ENCODE measurements at places on chromosomes 1 and 21.

DNA sequence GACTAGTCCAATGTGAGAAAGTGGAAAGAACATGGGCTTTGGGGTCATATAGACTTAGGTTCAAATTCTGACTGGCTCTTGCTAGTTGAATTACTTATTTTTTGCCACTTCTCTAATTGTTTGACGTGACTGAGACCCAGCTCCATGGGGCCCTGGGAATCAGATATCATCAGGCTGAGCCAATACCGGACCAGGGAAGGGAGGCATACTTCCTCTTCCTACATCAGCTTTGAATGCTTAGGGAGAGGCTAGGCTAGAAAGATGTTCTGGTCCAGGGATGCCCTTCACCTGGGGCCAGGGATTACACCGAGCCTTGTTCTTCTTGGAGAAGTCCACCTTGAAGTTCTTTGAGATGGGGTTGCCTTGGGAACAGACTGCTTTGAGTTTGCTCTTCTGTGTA lies 3.7 kb upstream of the NR1I3 start:
- H3K4me1 ChIP-seq, result no peaks in the 10 kb centered on the region
- no peak for DNase-seq

GRCh38 chr1:41740630-41741239 lies 178.0 kb downstream of the HIVEP3 start:
- no peaks in the 10 kb centered on the region for H3K36me3 ChIP-seq
- no peaks in the 10 kb centered on the region for H3K27me3 ChIP-seq
- H3K4me3 ChIP-seq, result peak overlapping the region; percentile 57
- DNase-seq, result no peak

- no peaks in the 10 kb centered on the region for H3K4me1 ChIP-seq
- H3K27me3 ChIP-seq, result no peaks in the 10 kb centered on the region
- no peak overlapping the region for H3K27ac ChIP-seq
Measured at GRCh38 chr1:81510701-81511100, 290.0 kb upstream of the ADGRL2 start.

DNA sequence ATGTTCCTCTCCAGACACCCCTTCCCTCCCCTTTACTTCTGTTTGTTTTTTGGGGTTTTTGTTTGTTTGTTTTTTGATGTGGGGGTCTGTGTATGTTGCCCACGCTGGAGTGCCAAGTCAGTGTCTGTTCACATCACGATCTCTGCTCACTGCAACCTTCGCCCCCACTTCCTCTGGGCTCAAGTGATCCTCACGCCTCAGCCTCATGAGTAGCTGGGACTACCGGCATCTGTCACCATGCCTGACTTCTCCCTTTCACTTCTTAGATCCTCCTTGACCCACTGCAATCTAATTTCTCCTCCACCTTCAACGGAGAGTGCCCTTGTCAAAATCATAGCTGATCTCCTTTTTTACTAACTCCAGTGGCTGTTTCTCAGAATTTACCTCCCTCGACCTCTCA lies 100.7 kb upstream of the KIF26B start:
- DNase-seq, result no peak
- peaks cover 25% of the 10 kb centered on the region for H3K4me1 ChIP-seq
- no peaks in the 10 kb centered on the region for H3K36me3 ChIP-seq
- peaks cover 24% of the 10 kb centered on the region for H3K27me3 ChIP-seq
- H3K4me3 ChIP-seq, result peak overlapping the region; percentile 14
- peak overlapping the region; percentile 70 for H3K27ac ChIP-seq

GRCh38 chr21:15278279-15278678 lies 213.5 kb upstream of the NRIP1 start:
- H3K27me3 ChIP-seq, result peaks cover 2% of the 10 kb centered on the region
- no peaks in the 10 kb centered on the region for H3K4me1 ChIP-seq
- DNase-seq, result no peak
- H3K4me3 ChIP-seq, result no peak overlapping the region
- no peaks in the 10 kb centered on the region for H3K36me3 ChIP-seq

GRCh38 chr1:2986549-2987305 lies 34.5 kb upstream of the ACTRT2 start:
- H3K27ac ChIP-seq, result no peak overlapping the region
- no peak overlapping the region for H3K4me3 ChIP-seq
- peaks cover 17% of the 10 kb centered on the region for H3K27me3 ChIP-seq
- no peaks in the 10 kb centered on the region for H3K36me3 ChIP-seq

DNA sequence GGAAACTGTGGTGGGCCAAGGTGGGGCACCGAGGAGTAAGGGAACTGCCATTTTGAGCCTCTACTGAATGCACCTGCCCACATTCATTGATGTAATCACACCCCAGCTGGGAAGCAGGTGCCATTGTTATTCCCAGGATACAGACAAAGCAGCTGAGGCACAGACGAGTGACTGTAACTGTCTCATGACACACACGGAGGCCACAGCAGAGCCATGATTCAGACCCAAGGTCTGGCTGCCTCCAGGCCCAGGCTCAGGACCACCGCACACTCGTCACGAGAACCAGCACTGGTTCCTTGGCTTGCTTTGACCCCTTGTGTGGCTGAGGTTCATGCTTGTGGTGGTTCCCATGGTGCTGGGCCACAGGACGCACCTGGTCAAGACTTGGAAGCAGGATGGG lies 45.6 kb upstream of the CLIC4 start:
- no peak overlapping the region for H3K4me3 ChIP-seq
- H3K36me3 ChIP-seq, result no peaks in the 10 kb centered on the region
- no peak for DNase-seq

GRCh38 chr1:238789916-238790667 lies 596.3 kb upstream of the CHRM3 start:
- DNase-seq, result no peak
- peaks cover 10% of the 10 kb centered on the region for H3K36me3 ChIP-seq
- H3K4me3 ChIP-seq, result no peak overlapping the region
- no peaks in the 10 kb centered on the region for H3K4me1 ChIP-seq

GRCh38 chr1:178150610-178151009 lies 56.7 kb downstream of the RASAL2 start:
- H3K36me3 ChIP-seq, result no peaks in the 10 kb centered on the region
- no peaks in the 10 kb centered on the region for H3K27me3 ChIP-seq
- H3K4me1 ChIP-seq, result no peaks in the 10 kb centered on the region

- H3K4me3 ChIP-seq, result no peak overlapping the region
- H3K4me1 ChIP-seq, result no peaks in the 10 kb centered on the region
- no peak overlapping the region for H3K27ac ChIP-seq
- no peak for DNase-seq
Measured at GRCh38 chr1:6224718-6225117, 11.0 kb downstream of the ICMT start.

GRCh38 chr1:204307334-204307883 lies 52.3 kb downstream of the PLEKHA6 start:
- no peak overlapping the region for H3K27ac ChIP-seq
- H3K4me1 ChIP-seq, result no peaks in the 10 kb centered on the region
- H3K4me3 ChIP-seq, result no peak overlapping the region
- no peak for DNase-seq
- peaks cover 34% of the 10 kb centered on the region for H3K27me3 ChIP-seq
- H3K36me3 ChIP-seq, result no peaks in the 10 kb centered on the region

DNA sequence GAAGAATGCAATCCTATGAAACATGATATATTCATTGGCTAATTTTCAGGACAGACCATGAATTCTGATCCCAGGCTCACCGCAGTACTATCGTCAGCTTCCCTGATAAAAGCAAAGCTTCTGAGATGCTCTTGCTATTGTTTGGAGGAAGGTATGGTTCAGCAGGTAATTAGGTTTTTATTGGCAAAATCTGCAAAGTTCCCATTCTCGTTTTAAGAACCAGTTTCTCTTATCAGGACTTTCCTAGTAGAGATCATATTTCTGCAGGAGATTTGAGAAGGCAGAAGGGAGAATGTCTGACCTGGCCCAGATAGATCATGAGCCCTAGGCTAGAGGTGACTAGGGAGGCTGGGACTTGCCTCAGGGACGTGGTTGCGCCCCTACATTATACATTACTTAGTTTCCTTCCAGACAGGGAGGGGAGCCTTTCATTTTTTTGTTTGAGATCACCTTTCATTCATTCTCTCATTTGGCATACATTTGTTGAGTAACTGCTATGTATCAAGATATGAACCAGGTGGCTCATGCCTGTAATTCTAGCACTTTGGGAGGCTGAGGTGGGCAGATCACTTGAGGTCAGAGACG lies 108.8 kb downstream of the NRIP1 start:
- H3K4me3 ChIP-seq, result no peak overlapping the region
- DNase-seq, result no peak
- no peaks in the 10 kb centered on the region for H3K4me1 ChIP-seq
- no peak overlapping the region for H3K27ac ChIP-seq
- no peaks in the 10 kb centered on the region for H3K36me3 ChIP-seq
- no peaks in the 10 kb centered on the region for H3K27me3 ChIP-seq

DNA sequence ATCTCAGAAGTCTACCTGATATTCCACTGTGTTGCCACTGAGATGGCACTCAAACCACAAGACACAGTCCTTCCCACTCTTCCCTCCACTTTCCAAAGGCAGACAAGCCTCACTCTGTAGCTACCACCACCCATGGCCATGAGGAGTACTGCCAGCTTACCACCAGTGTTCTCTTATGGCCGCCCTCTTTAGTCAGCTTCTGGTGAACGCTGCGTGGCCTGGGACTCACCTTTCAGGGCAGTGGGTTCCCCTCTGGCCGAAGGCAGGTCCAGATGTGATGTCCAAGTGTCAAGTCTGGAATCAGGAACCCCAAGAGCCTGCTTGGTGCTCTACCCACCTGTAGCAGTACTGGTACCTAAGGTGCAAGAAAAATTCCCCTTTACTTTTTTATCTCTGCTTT lies 580.8 kb downstream of the LRRIQ3 start:
- no peak for DNase-seq
- H3K27me3 ChIP-seq, result no peaks in the 10 kb centered on the region
- peaks cover 5% of the 10 kb centered on the region for H3K36me3 ChIP-seq

DNA sequence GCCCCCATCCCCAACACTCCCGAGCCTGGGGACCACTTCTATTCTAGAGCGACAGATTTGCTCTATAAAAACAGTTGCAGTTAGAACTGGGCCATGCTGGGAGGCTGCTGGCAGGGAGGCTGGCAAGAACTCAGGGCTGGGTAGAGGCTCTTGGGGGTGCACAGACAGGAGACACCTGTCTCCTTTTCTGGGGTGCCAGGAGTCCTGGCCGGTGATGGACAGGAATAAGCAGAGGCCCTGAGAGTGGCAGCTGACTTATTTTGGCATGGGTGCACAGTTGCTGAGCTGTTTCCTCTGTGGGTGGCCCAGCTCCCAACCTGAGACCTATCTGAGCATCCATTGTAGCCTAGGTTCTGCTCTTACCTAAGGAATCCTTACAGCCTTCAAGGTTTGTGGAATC lies 39.2 kb upstream of the TMPRSS2 start:
- no peak overlapping the region for H3K27ac ChIP-seq
- H3K4me1 ChIP-seq, result no peaks in the 10 kb centered on the region
- DNase-seq, result no peak
- no peak overlapping the region for H3K4me3 ChIP-seq

DNA sequence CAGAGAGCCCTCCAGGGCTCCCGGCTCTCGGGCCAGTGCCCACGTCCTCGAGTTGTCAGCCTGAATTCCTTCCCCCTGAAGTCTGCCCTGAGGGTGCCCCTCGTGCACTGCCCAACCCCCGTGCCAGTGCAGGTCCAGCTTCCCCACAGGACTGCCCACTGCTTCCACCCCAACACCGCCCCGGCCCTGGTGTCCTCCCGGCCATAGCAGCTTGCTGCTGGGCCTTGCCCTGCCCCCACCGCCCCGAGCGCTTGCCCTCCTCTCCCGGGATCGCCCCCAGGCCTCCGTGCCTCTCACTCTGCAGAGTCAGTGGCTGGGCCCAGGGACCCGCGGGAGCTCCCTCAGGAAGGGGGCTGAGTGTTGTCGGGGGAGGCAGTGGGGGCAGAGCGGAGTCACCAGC lies 24.1 kb upstream of the ARHGEF16 start:
- H3K4me3 ChIP-seq, result no peak overlapping the region
- H3K36me3 ChIP-seq, result no peaks in the 10 kb centered on the region
- DNase-seq, result no peak
- H3K4me1 ChIP-seq, result no peaks in the 10 kb centered on the region

DNA sequence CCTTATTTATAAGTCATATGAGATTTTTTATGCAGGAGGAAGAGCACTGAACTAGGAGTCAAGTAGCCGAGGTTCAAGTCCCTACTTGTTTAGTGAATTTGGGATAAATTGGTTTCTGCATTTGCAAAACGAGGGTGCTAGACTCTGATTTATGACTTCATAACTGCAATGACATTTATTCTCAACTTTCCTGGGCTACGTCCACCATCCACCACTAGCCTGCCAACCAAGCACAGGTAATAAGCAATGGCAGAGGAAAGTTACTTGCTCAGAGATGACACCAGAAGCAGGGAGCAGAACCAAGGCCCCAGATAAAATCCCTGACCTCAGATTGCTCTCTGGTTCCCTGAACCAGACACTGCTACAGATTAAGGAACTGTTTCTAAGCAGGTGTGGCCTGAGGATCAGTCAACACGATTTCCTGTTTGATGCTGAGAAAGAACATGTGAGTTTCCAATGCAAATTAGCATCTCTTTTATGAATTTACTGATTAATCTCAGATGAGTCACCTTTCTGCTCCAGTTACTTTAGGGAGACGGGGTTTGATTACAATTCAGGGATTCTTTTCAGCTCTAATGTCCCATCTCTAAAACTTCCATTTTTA lies 52.7 kb downstream of the PLPP3 start:
- H3K4me1 ChIP-seq, result peaks cover 7% of the 10 kb centered on the region
- no peak overlapping the region for H3K4me3 ChIP-seq
- no peaks in the 10 kb centered on the region for H3K36me3 ChIP-seq
- H3K27me3 ChIP-seq, result peaks cover 15% of the 10 kb centered on the region
- no peak for DNase-seq

- H3K27ac ChIP-seq, result peak overlapping the region; percentile 37
- no peak overlapping the region for H3K4me3 ChIP-seq
- H3K4me1 ChIP-seq, result peaks cover 6% of the 10 kb centered on the region
- no peaks in the 10 kb centered on the region for H3K27me3 ChIP-seq
- no peaks in the 10 kb centered on the region for H3K36me3 ChIP-seq
Measured at GRCh38 chr1:28456078-28456477, 49.8 kb upstream of the RCC1 start.

DNA sequence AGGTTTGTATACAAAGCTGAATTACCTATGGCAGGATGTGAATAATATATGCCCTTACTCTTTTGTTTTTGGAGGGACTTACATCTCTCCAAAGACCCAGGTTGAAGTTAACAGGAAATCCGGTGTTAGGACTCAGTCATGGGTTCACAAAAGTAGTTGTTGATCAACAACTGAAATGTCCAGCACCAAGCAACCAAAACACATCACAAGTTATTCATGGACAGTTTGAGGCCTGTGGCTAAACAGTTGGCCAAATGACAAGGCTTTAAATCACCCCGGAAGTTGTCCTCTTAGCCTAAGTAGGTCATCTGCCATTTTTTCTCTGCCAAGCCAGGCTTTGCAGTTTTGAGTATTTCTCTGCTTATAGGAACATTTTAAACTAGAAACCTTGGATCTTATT lies 89.9 kb downstream of the CD247 start:
- no peaks in the 10 kb centered on the region for H3K27me3 ChIP-seq
- peak overlapping the region; percentile 88 for H3K4me3 ChIP-seq
- DNase-seq, result peak; percentile 69
- peaks cover 58% of the 10 kb centered on the region for H3K4me1 ChIP-seq
- H3K27ac ChIP-seq, result peak overlapping the region; percentile 98

GRCh38 chr21:35716876-35717565 lies 343.3 kb downstream of the SETD4 start:
- H3K36me3 ChIP-seq, result no peaks in the 10 kb centered on the region
- H3K4me3 ChIP-seq, result no peak overlapping the region
- H3K27ac ChIP-seq, result no peak overlapping the region

- H3K27ac ChIP-seq, result peak overlapping the region; percentile 84
- no peaks in the 10 kb centered on the region for H3K27me3 ChIP-seq
- H3K36me3 ChIP-seq, result peaks cover 26% of the 10 kb centered on the region
- DNase-seq, result no peak
- no peak overlapping the region for H3K4me3 ChIP-seq
Measured at GRCh38 chr21:34129039-34129891, 55.9 kb downstream of the MRPS6 start.

- H3K27ac ChIP-seq, result no peak overlapping the region
- H3K4me1 ChIP-seq, result peaks cover 5% of the 10 kb centered on the region
- no peak for DNase-seq
- no peaks in the 10 kb centered on the region for H3K27me3 ChIP-seq
Measured at GRCh38 chr1:2135441-2135841, 59.1 kb downstream of the FAAP20 start.

Measured in natural killer cell treated with Interleukin-12 subunit alpha and Interleukin-12 subunit beta and Interleukin-15 and Interleukin-18, amount 100 ng/mL, for 72 hours (primary cell).